ENCODE measurements at places on chromosomes 6 and 20. TPM values are rescaled to one million over a fixed set of nuclear protein-coding genes. Genes with fewer than 3 reads are reported as not detected.

DNA sequence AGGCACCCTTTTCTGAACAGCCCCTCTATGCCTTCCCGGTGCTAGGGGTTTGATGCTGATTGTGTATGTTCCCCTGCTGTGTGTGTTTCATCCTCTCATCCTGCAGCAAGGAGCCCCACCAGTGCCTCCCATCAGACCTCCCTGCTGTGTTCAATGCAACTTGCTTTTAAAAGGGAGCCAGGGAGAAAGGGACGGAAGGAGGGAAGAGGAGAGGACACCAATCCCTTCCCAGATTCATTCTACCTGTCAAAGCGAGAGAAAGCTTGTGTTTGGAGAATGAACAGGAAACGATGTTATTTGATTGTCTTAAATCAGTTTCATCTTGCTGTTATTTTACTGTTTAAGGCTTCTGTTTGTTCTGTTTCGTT is 259.2 kb downstream of the ADGB start:
- DNase-seq, result no peak

DNA sequence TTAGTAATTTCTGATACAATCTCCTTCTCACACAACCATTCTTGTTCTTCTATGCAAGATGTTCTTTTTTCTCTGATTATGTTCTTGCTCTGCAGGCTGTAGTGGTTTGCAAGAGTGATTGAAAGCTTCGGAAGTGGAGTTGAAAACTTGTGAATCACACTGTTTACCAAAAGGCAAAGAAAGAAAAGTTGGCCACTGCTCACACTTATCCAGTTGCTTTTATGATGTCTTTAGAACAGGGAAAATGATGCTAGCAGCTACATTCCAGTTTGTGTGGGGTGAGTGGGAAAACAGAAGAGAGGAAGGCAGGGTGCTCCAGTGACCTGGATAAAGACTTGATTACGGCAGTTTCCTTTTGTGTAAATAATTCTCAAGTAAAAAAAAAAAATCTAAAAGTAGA is 583.3 kb downstream of the TENT5A start:
- DNase-seq, result peak; percentile 17

Gene OLIG3
- total RNA-seq, result not detected

GRCh38 chr6:133991096-133991593 is 38.1 kb downstream of the TBPL1 start:
- peak; percentile 83 for DNase-seq

Gene RANBP9
- 25.8 TPM for total RNA-seq

- no peak for DNase-seq
Measured at GRCh38 chr6:160959726-160960435, 31.7 kb upstream of the MAP3K4 start.

Gene PBOV1
- total RNA-seq, result not detected

DNA sequence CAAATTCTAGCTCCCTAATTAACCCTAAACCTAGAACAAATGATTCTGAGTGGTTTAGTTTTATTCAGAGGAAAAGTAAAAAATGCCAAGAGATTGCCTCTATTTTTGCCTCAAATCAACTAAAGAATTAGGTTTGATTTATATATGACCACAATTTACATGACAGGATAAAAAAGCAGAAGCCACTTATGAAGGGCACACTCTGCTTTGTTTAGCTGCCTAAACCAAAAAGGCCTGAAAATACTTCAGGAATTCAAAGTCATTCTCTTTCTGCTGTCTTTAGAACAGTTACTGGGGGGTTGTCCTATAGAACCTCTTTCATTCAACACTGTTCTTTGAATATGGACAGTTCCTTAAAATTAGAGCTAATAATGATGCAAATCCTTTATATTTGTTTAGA is 5.3 kb downstream of the FBXO5 start:
- no peak for DNase-seq

DNA sequence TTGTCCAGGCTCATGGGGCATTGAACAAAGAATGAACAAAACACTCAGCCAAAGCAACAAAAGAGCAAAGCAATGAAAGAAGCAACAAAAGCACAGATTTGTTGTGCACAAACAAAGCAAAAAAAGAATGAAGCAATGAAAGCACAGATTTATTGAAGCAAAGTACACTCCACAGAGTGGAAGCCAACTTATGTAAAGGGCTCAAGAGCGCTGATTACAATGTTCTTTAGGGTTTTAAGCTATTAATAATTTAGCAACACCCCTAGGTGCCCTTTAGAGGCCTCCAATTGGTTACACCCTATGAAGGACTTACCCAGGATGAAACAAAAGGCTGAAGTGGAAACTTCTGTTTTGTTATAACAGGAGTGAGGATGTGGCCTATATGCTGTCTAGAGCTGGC is 179.2 kb upstream of the PROKR2 start:
- DNase-seq, result no peak

- DNase-seq, result no peak
Measured at GRCh38 chr6:79372757-79373156, 138.3 kb upstream of the HMGN3 start.

DNA sequence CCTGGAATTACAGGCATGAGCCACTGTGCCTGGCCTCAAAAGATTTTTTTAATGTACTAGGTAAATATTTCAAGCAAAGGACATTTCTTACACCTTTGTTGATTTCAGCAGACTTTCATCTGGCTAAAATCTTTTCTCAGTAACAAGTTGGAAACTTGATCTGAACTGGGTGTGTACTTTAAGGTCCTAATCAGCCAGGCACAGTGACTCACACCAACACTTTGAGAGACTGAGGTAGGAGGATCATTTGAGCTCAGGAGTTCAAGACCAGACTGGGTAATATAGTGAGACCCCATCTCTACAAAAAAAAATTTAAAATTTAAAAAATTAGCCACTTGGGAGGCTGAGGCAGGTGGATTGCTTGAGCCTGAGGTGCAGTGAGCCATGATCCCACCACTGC is 7.0 kb upstream of the RALGAPA2 start:
- DNase-seq, result no peak

Gene FAM184A
- 4.4 TPM for total RNA-seq

Gene C20orf202
- not detected for total RNA-seq

GRCh38 chr20:9617940-9618339 is 103.5 kb downstream of the LAMP5 start:
- peak; percentile 89 for DNase-seq

- peak; percentile 62 for DNase-seq
Measured at GRCh38 chr6:153231048-153231646, 100.1 kb upstream of the RGS17 start.

DNA sequence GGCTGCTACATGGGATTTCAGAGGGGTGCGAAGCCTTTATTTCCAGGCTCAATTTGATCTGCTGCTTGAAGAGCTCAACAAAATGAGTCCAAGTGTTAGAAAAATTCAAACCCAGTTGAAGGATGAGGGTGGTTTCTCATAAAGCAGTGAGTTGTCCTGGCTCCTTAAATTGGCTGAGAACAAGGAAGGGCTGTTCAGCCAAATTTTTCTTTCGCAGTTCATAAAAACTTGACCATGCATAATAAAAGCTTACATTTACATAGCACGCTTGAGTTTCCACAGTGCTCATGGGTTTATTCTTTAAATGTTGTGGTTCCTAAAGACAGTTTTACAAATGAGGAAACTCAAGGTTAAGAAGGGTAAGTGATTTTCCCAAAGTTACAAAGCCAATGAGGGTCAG is 174.4 kb upstream of the FOXA2 start:
- DNase-seq, result no peak

GRCh38 chr20:52410182-52410647 is 218.6 kb upstream of the ZFP64 start:
- DNase-seq, result no peak

Gene LST1
- not detected for total RNA-seq

Gene MRPS18B
- total RNA-seq, result 69.9 TPM

- peak; percentile 50 for DNase-seq
Measured at GRCh38 chr6:136608991-136609390, 58.8 kb upstream of the MAP7 start.

DNA sequence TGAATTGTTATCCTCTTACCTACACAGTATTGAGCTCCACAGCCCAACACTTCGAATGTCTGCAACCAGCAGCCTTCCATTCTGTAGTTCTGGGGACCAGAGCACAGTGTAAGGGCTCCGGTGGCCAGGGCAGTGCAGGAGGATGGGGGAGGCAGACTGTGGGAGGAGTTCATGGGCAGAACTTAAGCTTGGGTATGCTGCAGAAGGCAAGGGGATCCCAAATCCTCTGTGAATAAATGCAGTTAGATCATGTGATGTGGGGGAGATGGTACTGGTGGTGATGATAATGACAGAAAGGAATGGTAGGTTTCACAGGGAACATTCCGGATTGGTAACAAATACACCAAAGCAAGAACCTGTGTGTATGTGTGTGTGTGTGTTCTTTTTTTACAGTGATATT is 26.5 kb upstream of the CNKSR3 start:
- DNase-seq, result no peak

- DNase-seq, result no peak
Measured at GRCh38 chr20:63769891-63770474, 30.4 kb downstream of the SLC2A4RG start.

- no peak for DNase-seq
Measured at GRCh38 chr6:158810155-158811095, 8.7 kb downstream of the EZR start.

DNA sequence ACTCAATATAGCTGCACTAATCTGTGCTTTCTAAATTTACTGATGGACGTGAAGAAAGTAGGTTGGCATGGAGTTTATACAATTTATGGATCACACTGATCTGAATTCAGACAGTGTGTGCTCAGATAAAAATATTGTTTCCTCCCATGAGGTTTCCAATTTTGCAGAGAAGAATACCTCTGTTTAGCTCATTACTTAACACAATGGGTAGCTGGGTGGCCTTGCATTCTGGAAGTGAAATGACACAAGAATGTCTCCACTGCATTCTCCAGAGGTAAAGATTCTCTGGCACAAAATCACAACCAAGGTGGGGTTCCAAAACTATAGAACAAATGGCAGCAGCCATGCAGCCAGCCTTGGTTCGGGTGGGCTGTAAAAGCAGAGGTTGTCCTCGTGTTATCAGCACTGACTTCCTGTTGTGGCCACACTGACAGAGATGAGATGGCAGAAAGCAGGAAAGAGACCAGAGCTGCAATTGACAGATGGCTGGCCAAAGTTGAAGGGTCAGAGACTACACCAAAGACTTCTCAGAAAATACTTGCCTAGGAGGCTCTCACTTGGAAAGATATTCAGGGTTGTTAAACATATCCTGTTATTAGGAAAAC is 50.2 kb downstream of the HDAC2 start:
- no peak for DNase-seq

GRCh38 chr6:130520801-130521200 is 155.0 kb downstream of the TMEM200A start:
- DNase-seq, result no peak

GRCh38 chr6:52435345-52435744 is 15.2 kb downstream of the EFHC1 start:
- no peak for DNase-seq

Gene SIRPA
- total RNA-seq, result 12.8 TPM

- DNase-seq, result no peak
Measured at GRCh38 chr6:10338151-10338550, 76.7 kb downstream of the TFAP2A start.

DNA sequence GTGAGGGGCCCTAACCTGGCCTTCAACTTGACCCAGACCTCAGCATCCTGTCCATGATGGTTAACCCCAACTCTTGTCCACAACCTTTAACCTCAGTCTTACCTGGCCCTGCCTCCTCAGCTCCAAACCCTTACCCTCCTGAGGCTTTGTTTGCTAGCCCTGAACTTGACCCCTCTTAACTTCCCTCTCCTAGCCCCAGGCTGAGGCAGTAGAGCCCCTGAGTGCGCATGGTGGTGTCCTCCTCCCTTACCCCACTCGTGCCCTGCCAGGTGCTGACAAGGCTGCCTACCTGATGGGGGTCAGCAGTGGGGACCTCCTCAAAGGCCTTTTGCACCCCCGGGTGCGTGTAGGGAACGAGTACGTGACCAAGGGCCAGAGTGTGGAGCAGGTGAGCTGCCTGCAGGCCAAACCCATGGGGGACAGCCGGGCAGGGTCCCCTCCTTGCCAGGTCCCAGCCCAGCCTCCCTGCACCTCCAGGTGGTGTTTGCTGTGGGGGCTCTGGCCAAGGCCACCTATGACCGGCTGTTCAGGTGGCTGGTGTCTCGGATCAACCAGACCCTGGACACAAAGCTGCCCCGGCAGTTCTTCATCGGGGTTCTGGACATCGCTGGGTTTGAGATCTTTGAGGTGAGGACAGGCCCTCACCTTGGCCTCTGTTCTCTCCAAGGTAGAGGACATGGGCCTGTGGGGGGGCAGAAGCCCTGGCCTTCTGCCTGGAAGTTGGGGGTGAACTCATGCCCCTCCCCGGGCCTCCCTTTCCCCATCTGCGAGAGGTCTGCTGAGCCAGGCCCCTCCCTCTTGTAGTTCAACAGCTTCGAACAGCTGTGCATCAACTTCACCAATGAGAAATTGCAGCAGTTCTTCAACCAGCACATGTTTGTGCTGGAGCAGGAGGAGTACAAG is 31.9 kb downstream of the MYH7B start:
- no peak for DNase-seq

GRCh38 chr20:52004018-52004417 is 187.6 kb downstream of the ZFP64 start:
- DNase-seq, result no peak

GRCh38 chr6:50030777-50031562 is 9.2 kb upstream of the DEFB110 start:
- DNase-seq, result peak; percentile 64

Data from PC-3 (cell line).